NCI-H82 (cell line): ENCODE measurements at places on chromosomes 2 and 18.

GRCh38 chr18:49476664-49477411, 10.2 kb downstream of the C18orf32 start:
- DNase-seq, result no peak

DNA sequence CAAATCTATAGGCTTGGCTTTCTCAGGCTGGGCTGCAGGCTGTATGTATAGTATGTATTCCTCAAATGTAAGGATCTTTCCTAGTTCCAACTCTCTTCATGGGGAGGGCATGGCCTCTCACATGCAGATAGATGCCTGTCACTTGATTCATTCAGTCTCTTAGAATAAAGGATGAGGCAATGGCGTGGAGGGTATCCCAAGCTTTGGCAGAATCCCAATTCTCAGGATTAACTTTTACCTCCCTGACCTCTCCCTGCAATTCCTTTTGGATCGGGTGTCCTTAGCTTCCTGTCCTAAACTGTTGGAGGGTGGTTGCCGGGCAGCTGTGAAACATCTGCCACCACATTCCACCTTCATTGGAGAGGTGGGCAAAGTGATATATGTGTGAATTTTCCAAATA, 80.3 kb downstream of the INSIG2 start:
- peak; percentile 54 for DNase-seq

DNA sequence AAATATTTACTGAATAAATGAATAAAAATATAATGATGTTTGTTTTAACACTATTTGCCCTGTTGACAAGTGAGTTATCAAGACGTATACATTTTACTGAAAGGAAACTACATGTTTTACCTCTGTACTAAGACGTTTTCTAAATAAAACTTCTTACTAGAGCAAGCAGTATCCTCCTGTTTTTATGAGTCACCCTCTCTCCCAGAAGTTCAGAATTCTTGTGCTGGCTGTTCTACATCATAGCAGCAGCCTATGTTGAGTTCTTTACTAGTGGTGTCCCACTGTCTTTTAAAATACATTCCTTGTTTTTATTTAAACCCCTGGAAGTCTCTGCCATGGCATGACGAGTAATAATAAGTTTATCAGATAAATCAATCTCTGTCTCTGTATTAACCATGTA, 297.4 kb downstream of the CALCRL start:
- DNase-seq, result no peak

DNA sequence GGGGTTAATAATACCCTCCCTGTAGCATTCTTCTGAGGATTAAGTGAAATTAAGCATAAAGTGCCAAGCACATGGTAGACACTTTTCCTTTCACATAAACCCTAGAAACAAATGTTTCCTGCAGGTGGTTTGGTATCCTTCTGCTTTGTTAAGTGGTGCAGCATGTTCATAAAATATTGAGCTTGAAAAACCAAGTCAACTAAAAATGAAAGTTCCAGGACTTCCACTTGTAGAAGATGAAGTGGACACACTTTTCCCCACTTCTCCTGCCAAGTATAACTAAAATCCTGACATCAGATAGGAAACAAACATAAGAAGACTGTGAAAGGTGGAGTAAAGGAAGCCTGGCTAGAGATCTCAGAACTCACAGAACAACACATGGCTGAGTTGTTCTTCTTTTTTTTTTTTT, 90.5 kb downstream of the COLEC12 start:
- no peak for DNase-seq

- DNase-seq, result no peak
These were observed 30.7 kb downstream of the DOCK10 start for GRCh38 chr2:225011585-225011984.

- DNase-seq, result no peak
These were observed 22.7 kb downstream of the LBH start for GRCh38 chr2:30253873-30254684.

DNA sequence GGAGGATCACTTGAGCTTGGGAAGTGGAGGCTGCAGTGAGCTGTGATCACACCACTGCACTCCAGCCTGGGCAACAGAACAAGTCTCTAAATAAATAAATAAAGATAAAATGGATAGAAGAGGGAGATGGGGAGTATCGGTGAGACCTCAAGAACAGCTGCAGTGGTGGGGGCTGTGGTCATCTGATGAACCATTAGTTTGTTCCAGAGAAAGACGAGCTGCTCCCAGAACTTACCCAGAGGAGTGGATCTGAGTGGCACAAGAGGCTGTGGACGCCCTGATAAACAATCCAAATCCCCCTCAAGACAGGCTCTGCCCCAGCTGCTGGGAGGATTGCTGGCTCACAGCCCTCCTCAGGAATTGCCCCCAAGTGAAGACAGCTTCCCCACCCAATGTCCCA, 26.7 kb downstream of the TMEM127 start:
- DNase-seq, result no peak

GRCh38 chr2:11043245-11043644, 112.0 kb upstream of the SLC66A3 start:
- no peak for DNase-seq

GRCh38 chr2:14324308-14324707, 308.2 kb upstream of the LRATD1 start:
- no peak for DNase-seq

GRCh38 chr2:32262105-32262504, 2.6 kb downstream of the NLRC4 start:
- no peak for DNase-seq

- DNase-seq, result no peak
These were observed 21.9 kb upstream of the PAX3 start for GRCh38 chr2:222320436-222321395.

GRCh38 chr18:74508366-74508765, 12.2 kb downstream of the CNDP2 start:
- no peak for DNase-seq

DNA sequence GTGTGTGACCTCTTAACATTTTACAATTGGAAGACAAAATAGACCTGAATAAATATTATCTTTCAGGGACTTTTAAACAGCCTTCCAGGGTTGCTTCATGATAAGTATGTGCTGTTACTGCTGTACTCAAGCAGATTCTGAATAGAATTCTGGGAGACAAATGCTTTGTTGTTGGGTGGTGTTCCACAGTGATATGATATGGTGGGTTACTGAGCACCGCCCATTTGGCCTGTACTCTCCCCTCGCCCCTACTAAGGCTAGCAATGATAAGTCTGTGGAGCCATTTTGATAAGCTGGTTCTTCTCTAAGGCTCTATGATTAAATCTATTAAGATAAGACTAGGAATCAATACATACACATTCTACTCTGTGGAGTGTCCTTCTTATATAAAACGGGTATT, 89.8 kb upstream of the ITGA4 start:
- no peak for DNase-seq

DNA sequence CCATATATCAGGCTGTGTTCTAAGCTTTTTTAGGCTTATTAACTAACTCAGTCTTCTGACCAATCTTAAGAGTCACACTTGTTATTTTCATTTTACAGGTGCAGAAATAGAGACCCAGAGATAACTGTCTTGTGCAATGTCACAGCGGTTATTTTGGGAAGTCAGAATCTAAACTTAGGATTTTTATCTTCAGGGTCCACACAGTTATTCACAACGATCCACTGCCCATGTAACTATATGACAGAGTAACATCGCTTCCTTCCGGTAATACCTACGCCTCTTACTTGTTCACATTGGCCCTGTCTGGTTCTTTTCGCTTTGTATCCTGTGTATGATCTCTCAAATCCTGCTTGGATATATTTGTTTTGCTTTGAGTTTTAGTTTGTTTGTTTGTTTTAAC, 631.7 kb downstream of the LRP1B start:
- no peak for DNase-seq

GRCh38 chr2:175111200-175111657, 56.8 kb downstream of the ATF2 start:
- DNase-seq, result peak; percentile 69

GRCh38 chr2:13046557-13047165, 329.9 kb downstream of the TRIB2 start:
- peak; percentile 26 for DNase-seq

DNA sequence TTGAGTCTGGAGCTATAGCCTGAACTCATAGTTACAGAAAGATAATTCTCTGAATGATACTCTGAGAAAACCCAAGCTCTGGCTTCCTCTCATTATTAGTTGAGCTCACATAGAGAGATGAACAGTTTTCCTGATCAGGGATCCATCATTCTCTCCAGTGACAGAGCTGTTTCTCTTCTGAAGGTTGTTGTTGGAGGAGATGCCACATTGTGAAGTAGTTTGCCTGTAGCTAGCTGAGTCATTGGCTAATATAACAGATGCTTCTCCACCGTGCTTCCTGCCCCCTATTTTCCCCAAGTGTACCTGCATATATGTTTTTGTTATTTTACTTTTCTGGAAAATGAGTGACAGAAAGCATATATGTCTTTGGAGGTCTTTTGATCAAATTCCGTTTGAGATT, 64.6 kb downstream of the OSBPL6 start:
- DNase-seq, result no peak

GRCh38 chr2:148273158-148273691, 252.3 kb downstream of the MBD5 start:
- DNase-seq, result no peak

DNA sequence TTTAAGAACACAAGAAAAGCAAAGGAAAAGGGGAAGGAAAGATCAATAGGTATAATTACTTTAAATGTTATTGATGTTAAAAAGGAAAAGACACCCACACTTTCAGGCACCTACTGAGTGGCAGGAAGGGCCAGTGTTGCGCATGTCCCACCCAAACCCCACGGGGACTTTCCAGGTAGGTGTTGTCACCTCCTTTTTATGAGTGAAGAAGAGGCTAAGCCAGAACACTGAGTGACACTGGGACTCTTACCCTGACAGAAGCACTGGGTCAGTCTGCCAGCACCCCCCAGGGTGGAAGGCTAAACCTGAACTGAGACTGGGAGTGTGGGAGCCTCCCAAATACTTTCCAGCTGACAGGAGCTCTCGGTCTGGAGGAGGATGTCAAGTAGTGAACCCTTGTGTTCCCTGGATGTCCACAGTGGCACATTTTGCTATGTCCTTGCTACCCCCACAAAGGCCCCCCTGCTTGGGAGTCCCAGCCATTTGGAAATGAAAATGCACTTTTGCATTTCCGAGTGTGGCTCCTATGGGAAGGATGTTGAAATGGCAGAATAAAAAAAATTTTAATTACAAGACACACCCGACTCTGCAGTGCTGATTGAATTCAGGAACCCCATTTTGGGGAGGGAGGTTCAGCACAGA, 90.9 kb upstream of the SMAD2 start:
- no peak for DNase-seq

- DNase-seq, result no peak
These were observed 116.6 kb downstream of the SPHKAP start for GRCh38 chr2:228064796-228065315.

- DNase-seq, result no peak
These were observed 59.8 kb downstream of the NDUFA10 start for GRCh38 chr2:239965318-239965717.

GRCh38 chr18:36564841-36565240, 264.0 kb downstream of the TPGS2 start:
- no peak for DNase-seq

DNA sequence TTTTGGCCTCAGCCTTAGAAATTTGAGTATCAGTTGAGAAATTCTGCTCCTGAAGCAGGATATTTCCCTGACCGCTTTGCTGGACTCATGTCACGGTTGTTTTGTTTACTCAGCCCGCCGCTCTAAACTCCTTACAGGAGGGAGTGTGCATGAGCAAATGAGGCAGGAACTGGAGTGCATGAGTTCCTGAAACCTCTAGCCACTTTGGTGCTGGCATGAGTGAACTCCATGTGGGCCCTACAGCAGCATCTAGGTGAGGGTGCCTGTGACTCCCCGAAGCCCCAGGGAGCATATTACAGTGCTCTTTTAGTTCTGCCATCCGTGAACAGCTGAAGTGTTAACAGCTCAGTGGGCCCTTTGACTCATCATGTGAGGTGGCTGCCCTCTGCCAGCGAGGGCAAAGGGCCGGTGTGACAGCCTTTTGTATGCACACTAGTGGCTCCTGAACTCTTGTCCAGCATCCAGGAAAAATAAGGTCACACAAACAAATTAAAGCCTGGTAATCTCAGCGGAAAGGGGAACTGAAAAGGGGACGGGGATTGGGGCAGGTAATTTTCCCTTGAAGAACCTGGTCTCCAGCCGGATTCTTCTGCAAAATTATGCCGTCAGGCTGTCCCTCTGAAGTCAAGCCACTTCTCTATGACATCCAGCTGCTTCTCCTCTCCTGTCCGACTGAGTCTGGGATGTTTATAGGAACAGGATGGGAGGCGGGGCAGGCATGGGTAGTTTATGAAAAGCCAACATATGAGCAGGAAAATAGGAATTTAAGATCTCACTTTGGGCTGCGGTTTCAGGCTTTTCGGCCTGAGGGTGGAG, 1668.7 kb downstream of the SUCLG1 start:
- DNase-seq, result no peak
